ENCODE measurements at places on chromosomes 3 and 15.

GRCh38 chr15:51425517-51426040 is 84.1 kb downstream of the GLDN start:
- no peak for DNase-seq

DNA sequence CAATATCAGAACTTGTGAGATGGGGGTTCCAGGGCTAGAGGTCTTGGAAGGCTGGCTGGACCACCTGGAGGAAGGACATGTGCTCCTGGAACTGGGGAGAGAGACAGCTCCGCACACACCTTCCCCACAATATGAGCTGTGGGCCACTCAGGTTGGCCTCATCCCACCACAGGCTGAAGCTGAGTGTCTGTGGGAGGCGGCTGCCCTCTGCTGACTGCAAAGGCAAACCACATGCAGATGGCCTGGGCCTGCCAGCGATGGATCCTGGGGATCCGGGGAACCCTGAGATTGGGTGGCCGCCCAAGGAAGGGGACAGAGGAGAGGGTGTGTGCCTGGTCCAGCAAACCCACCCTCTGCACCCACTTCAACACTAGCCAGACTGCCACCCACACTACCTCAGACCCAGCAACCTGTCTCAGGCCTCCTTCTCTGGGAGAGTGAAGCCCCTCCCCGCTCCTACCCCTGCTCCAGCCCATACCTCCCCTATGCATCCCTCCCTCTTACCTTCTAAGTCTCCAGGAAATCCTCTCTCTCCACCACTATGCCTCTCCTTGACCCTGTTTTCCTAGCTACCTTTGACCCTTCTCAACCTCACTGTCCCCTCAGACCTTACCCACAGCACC is 44.8 kb downstream of the CYP11A1 start:
- DNase-seq, result peak; percentile 56

DNA sequence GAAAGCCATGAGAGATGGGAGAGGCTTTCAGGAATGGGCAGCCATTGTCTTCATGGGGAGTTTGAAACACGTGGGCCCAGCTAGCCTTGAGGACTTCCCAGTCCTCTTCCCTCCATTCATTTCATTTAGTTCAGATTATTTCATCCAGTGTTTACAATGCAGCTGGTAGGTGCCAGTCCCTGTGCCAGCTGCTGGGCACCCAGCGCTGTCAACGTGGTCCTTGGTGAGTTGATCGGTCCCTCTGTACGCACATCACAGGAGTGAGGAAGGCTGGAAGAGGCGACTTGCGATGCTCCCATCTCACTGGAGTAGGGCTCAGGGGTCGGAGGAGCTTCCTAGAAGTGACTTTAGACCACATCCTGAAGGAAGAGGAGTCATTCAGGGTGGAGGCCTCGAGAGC is 206.4 kb upstream of the BHLHE40 start:
- DNase-seq, result no peak

- no peak for DNase-seq
These were observed 763.9 kb upstream of the GOLIM4 start for GRCh38 chr3:168859574-168859973.

DNA sequence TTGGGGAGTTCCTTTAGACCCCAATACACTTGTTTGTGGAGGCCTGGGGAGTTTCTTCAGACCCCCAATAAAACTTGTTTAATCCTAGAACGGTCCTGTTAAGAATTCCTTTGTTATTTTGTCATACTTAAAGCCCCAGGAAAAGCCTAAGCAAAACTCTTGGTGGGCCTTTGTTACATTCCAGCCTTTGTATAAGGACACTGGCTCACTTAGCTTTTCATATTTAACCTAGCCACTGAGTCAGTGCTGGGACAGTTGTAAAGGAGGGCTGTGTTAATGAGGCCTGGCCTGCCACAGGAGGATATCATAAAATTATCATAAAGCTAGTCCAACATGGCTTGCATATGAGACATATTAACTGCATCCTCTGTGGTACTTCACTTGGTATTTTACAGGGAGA is 760.1 kb downstream of the ZNF385D start:
- DNase-seq, result no peak

DNA sequence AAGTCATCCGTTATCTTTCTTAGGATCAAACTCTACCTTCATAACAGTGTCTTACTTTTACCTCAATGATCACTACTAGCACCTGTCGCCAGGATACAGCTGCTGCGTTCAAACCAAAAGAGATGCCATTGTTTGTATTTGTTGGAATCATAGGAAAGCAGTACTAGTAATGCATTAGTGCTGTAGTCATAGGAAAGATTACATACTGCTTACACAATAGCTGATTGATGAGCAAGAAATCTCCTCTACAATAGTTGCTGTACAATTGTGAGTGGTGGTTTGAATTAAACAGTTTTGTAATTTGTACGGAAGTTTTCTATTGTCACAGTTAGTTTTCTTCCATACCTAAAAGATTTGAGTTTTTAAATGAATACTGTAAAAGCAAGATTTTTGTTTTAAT is 21.4 kb downstream of the ACAP2 start:
- peak; percentile 12 for DNase-seq

- no peak for DNase-seq
These were observed 5.5 kb downstream of the PLD1 start for GRCh38 chr3:171804618-171805389.

DNA sequence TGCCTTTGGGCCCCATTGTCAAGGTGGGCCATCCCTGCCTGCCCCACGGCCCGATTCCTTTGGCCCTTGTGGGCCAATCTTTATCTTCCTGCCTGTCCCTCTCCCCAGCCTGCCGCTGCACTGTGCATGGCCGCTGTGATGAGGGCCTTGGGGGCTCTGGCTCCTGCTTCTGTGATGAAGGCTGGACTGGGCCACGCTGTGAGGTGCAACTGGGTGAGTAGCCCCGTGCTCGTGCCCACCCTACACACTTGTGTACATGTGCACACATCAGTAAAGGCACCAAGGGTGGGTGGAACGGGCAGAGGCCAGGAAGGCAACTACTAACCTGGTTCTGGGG is 12.2 kb downstream of the NT5DC2 start:
- DNase-seq, result no peak

- no peak for DNase-seq
These were observed 27.9 kb downstream of the TP53BP1 start for GRCh38 chr15:43465100-43465499.

DNA sequence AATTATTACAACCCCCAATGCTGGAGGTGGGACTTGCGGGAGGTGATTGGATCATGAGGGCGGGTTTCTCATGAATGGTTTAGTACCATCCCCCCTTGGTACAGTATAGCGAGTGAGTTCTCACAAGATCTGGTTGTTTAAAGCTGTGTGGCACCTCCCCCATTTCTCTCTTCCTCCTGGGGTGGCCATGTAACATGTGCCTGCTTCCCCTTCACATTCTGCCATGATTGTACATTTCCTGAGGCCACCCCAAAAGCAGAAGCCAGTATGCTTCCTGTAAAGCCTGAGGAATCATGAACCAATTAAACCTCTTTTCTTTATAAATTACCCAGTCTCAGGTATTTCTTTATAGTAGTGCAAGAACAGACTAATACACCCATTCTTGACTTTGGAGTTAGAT is 20.3 kb upstream of the PROK2 start:
- DNase-seq, result no peak

DNA sequence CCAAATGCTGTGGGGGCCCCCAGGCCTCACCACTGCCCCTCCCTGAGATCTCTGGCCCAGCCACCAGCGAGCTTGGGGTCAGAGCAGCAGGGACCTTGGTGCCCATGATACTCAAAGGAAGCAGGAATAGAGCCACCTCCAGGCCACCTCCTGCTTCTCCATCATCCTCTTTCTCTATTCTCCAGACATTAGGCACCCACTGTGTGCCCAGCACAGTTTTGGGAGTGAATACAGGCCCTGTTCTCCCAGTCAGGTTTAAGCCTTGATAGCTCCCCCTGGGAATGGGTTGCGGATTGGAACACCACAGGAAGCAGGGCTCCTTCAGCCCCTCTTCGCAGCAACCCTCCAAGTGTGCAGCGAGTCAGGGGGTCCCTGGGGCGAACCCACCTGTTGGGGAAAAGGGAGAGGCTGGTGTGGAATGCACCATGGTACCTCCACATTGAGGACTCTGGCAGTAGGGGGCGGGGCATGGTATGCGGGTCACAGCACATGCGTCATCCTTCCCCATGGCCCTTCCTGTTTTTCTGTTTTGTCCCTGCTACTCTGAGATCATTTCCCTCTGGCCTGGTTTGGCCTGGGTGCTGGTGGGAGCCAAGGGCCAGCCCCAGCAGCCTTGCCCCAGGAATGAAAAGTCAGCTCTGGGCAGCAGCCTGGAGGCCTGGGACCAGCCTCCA is 14.2 kb upstream of the SEMA3B start:
- DNase-seq, result no peak

- no peak for DNase-seq
These were observed 90.5 kb downstream of the MINAR1 start for GRCh38 chr15:79522656-79523055.

DNA sequence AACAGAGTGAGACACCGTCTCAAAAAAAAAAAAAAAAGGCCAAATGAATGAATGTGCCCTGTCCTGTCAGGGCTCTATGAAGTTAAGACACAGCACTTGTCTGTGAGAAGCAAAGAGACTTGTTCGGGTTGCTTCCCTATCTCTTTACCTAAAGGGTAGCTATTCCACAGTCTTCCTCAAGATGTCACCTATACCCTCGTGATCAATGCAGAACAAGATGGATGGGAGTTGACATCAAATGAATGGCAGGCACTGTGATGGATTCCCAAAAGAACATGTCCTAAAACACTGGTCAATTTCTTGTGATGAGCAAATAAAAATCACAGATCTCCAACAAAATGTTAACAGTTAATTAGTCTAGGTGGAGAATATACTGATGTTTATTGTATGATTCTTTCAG is 9.5 kb downstream of the TADA3 start:
- DNase-seq, result no peak

DNA sequence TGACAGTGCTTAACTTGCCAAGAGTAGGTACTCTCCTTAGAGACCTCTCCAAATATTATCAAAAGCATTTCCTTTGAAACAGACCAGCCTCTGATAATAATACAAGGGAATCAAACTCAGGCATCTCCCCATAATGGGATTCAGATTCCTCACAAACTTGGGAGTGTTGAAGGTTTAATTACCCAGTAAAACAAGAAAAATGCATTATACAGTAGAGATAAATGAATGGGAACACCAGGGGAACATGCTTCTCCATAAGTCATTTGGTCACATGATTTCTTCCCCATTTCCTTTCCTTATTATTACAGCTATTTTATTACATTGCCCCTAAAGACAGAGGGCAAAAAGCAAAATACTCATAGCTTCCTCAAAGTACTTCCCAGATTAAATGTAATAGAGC is 325.0 kb upstream of the CDIN1 start:
- DNase-seq, result no peak

- DNase-seq, result no peak
These were observed 53.7 kb downstream of the PIK3CB start for GRCh38 chr3:138781012-138781470.

GRCh38 chr15:69853544-69853951 is 244.2 kb downstream of the TLE3 start:
- DNase-seq, result no peak

DNA sequence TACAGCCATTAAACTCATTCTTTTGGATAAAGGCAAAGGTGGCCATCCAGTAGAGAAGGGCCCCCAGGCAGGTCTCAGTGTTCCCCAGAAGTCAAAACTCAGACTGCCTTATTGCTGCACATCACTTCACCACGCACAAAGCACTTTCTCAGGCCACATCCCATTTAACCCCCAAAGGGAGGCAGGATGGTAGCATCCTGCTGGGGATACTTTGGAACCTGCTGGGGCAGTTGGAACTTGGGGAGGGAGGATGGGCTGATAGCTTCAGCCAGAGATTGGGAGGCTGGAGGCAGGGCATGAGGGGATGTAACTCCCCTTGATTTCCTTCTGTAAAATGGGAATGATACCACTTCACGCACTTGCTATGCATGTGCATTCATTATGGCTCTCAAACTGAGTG is 5.0 kb downstream of the ITPKA start:
- DNase-seq, result no peak

Measured in NCI-H345 (cell line).